ENCODE measurements at places on chromosomes 1 and 21.

DNA sequence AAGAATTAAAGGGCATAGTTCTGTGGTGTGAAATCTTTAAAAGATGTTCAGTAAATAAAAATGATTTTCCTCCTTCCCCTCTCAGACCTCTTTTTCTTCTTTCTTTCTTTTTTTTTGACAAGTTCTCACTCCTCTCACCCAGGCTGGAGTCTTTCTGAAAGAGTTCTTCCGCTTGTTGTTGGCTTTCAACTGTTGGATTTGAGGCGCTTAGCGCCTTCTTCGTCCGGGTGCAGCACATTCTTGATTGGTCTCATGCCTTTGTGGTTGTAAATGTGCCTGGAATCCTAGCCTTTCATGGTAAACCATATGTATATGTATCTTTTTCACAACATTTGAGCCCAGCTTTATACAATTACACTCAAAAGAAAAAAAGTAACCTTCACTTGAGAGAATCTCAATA lies 980 bp upstream of the METTL18 start:
- no peak for DNase-seq

DNA sequence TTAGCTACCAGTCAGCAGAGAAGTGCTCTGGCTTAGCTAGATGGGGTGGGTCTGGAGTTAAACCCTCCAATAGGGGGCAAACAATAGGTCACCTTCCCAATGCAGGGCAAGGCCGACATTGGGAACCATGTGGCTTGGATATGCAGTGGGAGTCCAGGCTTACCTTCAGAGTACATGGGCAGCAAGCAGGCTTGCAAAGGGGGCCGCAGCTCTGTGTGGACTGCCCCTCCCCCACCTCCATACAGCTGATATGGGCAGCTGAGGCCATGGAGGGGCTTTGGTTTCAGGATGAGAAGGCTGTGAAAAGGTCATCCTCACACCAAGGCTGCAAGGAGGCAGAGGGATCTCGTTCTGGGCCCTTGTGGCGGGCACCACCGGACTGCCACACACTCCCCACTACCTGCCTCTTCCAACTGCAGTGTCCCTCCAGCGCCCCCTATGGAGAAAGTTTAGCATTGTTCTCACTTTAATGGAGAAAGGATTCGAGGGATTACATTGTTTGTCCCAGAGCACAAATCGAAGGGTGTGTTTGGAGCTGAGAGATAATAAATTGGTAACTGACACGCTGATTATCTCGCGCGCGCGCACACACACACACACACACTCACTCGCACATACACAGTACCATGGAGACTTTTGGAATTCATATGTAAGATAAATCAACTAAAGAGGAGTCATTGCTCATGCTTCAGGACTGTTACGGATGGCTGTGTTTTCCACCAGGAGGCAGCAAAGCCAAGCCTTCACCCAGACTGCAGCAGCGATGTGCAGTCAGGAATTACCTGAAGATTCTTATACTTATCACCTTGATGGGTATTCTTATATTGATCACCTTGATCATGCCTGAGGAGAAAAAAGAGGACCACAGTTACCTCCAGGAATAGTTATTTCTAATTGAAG lies 7.0 kb upstream of the SMCP start:
- DNase-seq: no peak

- DNase-seq: peak; percentile 24
Observed at GRCh38 chr1:54794451-54795355, 6.4 kb downstream of the TTC22 start.

GRCh38 chr1:13760921-13761320 lies 60.9 kb downstream of the PRDM2 start:
- no peak for DNase-seq

- DNase-seq: peak; percentile 70
Observed at GRCh38 chr1:152440635-152441471, 26.8 kb upstream of the CRNN start.

DNA sequence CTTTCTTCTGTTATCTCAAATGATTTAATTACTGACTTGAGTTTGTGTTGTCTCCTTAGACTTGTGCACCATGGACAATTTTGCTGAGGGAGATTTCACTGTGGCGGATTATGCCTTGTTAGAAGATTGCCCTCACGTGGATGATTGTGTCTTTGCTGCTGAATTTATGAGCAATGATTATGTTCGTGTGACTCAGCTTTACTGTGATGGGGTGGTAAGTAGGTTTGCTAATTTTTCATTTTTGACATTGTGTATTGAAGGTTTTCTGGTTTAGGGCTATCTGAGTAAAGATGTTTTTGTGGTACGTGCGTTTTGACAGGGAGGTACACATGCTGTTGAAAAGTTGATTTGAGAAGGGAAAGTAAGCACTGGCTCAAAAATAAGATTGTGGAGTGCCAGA lies 14.1 kb downstream of the TTC3 start:
- DNase-seq: no peak

GRCh38 chr1:3494321-3495308 lies 40.1 kb downstream of the ARHGEF16 start:
- DNase-seq: no peak

DNA sequence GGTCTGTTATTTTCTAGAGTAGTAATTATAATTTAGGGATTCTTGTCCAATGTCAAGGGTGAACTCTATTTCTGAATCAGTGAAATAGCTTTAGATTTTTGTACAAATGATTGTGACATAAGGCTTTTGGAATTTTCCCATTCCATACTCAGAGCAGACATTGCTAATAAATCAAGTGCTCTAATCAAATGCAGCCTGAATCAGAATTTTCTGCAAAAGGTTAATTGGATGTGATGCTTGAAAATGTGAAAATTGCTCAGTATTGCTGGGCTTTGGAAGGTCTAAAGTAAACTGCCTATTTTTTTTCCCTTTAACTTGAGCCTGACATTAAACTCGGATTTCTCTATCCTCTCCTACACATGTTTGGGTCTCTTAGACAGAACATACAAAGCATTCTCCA lies 23.2 kb downstream of the SGIP1 start:
- DNase-seq: no peak

GRCh38 chr1:233614173-233614742 lies 352 bp downstream of the KCNK1 start:
- peak; percentile 64 for DNase-seq

DNA sequence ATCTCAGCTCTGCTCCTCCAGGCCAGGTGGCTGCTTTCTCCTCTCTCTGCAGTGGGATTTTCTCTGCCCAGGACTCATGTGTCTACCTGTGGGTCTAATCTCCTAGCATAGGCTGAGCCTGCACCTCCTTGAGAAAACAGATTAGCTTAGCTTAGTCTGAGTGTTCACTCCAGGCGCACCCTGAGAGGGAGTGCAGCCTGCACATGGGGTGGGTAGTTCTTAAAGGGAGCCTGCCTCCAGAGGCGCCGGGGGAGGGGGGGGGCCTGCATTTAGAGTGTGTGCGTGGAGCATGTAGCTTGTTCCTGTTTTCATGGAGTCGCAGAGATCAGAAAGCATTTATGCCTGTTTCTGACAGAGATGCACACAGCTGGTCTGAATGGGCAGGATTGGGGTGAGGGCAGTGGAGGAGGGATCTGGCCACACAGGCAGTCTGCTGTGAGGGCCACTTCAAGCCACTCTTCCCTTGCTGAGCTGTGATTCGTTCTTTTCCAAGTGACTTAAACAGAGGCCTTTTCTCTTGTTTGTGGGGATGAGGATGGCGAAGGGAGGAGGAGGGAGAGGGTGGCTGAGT lies 45.2 kb downstream of the GALNT2 start:
- DNase-seq: peak; percentile 75

DNA sequence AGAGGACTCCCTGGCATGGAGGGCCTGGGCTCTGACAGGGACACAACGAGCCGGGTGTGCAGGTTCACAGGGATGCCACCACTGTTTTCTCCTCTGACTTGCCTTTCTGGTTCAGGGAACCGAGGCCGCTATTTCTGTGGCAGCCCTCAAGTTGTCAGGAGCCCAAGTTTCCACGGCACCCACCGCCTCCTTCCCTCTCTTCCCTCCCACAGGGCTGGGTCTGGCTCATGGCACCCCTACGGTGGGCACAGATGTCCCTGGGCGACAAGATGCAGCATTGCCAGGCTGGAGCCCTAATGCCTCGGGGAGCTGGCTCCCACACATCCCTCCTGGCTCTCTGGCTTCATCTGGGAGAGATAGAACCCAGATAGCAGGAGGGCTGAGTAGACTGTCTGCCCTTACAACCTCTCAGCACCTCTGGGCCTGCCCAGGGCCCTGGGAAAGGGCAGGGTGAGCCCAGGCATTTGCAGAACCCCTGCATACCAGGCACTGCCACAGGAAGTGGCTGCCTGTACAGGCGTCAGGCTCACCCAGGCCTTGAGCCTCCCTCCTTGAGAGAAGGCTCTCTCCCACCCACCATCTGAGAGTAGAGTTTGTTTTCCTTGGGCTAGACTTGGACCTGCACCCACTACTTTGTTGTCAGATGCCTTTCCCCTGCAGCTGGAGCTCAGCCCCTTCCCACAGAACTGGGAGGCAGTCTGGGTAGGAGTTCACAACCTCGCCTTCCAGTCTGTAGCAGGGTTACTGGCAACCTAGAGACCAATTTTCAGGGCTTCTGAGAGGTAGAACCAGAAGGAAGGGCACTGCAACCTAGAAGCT lies 20.5 kb downstream of the KCNC4 start:
- no peak for DNase-seq

DNA sequence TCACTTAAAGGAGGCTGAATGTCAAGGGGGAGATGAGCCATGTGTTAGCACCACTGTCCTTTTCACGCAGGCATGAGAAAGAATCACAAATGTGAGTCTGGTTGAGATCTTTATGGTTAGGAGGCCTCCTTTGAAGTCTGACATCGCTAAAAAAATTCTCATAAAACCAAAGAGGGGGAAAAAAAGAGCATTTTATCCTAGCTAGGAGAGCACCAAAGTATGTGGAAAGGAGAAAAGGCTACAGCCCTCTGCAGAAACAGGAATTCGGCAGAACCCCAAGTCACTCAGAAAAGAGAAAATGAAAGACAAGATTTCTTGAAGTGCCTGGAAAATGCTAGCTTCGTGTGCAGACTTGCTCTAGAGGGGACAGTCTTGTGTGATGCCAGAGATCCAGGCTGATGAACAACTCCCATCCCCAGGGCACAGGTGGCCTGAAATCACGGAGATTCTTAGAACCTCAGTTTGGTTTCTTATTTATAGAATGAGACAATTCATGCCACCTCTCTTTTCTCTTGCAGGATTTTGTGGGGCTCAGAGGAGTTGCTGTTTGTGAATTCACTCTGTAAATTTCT lies 61.5 kb downstream of the RUNX1 start:
- DNase-seq: no peak

DNA sequence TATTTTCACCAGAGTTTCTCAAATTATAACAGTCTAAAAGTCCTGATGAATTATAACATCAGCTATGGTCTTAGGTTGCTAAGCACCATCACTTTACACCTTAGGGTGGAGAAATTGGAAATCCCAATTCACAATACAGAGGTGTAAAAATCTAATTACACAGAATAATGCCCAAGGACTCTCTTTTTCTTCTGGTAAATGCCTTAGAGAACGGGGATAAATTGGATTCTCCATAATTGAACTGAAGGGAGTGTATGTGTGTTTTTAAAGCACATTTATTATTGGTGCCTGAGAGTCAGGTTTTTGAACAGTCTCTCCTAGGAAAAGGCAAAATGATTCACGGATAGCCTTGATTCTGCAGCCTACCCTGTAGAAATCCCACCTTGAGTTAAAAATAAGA lies 66.8 kb downstream of the NIBAN1 start:
- DNase-seq: no peak

DNA sequence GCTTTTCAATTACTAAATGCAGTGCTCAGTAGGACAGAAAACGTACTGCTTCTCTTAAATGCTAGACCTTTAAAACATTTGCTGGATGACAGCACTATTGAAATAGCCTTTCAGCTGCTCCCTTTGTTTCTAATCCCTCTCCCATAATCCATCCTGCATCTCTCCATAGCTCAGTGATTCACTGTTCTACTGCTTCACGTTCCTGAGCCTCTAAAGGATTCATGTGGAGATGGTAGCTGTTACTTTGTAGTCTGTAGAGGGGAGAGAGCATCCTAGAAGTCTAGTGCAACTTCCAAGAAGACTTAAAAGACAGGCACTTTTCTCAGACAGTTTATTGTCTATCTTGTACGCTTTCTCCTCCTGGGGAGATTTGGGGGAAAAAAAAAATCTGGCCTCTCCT lies 51.4 kb downstream of the LRRC8B start:
- no peak for DNase-seq

DNA sequence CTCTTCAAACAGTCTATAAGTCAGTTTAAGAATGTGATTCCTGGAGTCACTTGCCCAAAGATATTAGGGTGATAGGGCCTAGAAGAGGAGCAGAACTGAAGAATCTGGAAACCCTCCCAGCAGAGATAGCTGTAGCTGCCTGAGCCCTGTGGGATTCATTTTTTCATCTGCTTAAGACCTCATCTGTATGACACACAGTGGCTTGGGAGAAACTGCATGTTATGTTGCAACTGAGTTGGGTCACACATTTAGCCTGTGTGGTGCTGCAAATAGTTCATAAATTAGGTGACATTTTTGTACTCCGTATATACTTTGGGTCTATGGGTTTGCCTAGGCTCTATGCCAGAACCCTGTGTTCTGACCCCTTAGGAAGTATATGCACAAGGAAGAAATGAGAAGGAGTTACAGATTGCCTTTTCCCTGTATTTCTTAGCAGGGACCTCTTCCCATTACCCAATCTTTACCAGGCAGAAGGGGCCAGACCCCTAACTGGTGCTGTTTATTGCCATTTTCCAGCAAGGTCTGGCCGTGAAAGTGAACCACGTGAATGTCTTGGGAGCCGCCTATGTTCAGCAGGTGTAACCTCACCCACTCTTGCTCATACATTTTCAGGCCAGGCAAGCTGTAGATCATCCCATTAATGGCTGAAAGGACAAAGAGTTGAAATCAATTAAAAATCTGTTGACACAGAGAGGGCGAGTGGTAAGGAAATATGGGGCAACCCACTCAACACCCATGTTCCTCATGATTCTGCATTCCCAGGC lies 41.9 kb upstream of the SLC19A2 start:
- no peak for DNase-seq

GRCh38 chr1:69777971-69778370 lies 210.2 kb downstream of the LRRC7 start:
- no peak for DNase-seq

DNA sequence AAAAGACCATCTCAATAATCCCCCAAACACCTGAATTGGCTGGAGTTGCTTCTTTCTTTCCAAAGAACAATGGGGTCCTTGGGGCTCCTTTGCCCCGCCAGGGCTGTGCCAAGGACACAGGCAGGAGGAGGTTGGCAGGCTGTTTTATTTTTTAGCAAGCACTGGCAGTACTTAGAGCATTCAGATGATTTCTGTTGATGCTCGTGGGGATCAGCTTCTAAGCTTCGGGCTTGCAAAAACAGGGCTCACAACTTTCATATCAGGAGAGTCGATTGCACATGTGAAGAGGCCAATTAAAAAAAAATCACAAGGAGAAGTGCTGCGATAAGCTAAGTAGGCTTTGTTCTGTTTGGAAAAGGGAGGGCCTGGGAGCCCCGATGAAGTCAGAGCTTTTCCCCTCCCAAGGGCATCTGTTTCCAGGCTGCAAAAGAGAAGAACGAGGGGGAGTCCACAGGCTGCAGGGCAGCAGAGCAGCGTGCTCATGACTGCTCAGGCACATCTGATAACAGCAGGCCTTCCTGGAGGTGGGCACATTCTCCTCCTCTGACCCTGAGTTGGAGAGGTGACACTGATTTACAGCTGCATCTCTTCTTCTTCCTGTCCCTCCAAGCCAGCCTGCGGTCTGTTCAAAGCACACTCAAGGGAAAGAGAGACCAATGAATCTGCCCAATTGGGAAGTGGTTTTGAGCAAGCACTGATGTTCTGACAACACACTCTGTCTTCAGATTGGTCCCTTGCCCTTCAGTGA lies 27.3 kb upstream of the BCAR3 start:
- no peak for DNase-seq

GRCh38 chr1:38605063-38605462 lies 254.5 kb downstream of the RRAGC start:
- no peak for DNase-seq

Data from head of caudate nucleus (tissue), 42 donors.